K562 (cell line): ENCODE measurements at places on chromosomes 6 and 20. TPM values are rescaled to one million over a fixed set of nuclear protein-coding genes. Genes with fewer than 3 reads are reported as not detected.
A peak's percentile ranks its signal among the peaks of the same experiment; 100 is the strongest.

DNA sequence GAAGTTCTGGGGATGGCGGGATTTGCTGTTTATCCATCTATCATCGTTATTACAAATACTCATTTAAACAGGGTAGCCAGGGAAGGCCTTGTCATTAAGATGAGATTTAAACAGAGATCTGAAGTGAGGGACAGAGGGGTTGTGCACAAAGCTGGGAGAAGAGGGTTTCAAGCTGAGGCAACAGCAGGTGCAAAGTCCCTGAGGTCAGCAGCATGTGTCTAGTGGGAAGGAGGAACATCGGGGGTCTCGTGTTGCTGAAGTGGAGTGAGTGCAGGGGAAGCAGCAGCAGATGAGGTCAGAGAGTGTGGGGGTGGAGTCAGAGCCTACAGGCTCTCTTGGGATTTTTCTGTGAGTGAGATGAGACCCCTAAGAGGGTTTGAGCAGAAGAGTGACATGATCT, 52.0 kb downstream of the CDH22 start:
- DNase-seq: no peak

- no peak for DNase-seq
Measured at GRCh38 chr6:4512051-4512471, 264.1 kb upstream of the CDYL start.

DNA sequence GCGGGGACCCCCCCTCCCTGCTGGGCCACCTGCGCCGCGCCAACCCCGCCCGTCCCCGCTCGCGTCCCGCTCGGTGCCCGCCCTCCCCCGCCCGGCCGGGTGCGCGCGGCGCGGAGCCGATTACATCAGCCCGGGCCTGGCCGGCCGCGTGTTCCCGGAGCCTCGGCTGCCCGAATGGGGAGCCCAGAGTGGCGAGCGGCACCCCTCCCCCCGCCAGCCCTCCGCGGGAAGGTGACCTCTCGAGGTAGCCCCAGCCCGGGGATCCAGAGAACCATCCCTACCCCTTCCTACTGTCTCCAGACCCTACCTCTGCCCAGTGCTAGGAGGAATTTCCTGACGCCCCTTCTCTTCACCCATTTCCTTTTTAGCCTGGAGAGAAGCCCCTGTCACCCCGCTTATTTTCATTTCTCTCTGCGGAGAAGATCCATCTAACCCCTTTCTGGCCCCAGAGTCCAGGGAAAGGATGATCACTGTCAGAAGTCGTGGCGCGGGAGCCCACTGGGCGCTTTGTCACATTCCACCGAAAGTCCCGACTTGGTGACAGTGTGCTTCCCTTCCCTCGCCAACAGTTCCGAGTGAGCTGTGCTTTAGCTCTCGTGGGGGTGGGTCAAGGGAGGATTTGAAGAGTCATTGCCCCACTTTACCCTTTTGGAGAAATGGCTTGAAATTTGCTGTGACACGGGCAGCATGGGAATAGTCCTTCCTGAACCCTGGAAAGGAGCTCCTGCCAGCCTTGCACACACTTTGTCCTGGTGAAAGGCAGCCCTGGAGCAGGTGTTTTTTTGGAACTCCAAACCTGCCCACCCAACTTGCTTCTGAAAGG, 2.1 kb downstream of the VEGFA start:
- DNase-seq: peak; percentile 87

- no peak for DNase-seq
Measured at GRCh38 chr20:25048519-25048952, 9.4 kb downstream of the ACSS1 start.

Gene CRISP3
- 0.29 and 0.31 TPM in 2 replicates for total RNA-seq

Gene PRDM1
- total RNA-seq: 0.67 and 0.86 TPM in 2 replicates

Gene BFSP1
- total RNA-seq: 0.29 and 0.40 TPM in 2 replicates

Gene TEAD3
- 12.6 and 13.2 TPM in 2 replicates for total RNA-seq
